ENCODE measurements at places on chromosomes 13 and 19. TPM values are rescaled to one million over a fixed set of nuclear protein-coding genes. Genes with fewer than 3 reads are reported as not detected.

The MRI1 gene
- 22.1 TPM for total RNA-seq

DNA sequence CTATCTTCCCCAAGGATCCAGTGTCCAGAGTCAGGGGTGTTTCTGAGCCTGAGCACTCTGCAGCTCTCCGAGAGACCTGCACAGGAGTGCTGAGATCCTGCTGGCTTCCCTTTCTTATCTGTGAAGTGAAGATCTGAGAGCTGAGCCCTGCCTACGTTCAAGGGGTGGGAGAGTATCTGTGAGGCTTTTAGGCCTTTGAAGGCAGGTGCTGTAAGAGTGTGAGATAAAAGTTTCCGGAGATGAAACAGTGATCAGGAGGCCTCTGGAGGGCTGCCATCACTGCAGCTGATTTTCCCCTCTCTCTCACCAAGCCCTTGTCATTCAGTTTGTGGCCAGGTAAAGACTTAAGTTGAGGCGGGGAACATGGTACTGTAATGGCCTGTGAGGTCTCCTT is 83.1 kb downstream of the AKAP11 start:
- no peak for DNase-seq

DNA sequence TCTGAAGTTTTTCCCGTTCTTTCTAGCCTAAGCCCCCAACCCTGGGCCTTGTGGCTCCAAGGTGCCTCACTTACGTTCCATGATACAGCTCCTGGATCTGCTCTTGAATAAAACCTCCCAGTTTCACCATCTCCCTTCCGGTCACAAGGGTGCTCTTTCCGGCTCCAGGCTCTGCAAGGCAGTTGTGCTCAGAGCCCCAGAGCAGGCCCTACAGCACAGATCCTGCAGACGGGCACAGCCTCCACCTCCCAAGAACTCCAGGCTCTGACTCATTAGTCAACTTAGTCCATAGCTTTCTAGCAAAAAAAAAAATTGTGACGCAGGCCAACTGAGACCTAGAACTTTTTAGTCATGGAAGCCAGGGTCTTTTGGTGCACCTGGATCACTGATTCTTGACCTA is 33.9 kb upstream of the SLC7A10 start:
- DNase-seq: no peak

GRCh38 chr13:46953941-46954340 is 57.1 kb upstream of the HTR2A start:
- no peak for DNase-seq

The RNF113B gene
- total RNA-seq: not detected

DNA sequence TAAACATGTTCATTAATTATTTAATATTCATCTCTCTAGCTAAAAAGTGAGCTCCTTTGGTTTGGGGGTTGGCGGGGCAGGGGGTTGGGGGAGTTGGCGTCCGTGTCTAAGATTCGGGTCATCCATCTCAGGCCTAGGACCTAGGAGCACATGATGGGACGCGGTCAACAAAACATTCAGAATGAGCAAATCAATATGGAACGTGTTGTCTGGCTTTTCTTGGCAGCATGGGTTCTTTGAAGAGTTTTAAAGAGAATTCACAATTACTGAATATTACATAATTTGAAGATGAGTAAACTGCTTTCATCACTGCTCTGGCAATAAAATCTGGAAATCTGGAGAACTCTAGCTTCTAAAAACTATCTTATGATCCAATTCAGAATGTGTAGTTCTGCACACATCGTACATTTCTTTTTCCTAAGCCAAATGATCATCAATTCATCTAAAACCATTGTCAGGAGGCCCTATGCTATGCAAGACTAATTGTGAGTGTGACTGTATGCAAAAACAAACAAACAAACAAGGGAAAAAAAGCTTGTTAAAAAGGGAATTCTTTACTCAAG is 5.4 kb upstream of the ARGLU1 start:
- DNase-seq: no peak

The CPB2 gene
- total RNA-seq: not detected

The ATP8A2 gene
- 34.0 TPM for total RNA-seq

DNA sequence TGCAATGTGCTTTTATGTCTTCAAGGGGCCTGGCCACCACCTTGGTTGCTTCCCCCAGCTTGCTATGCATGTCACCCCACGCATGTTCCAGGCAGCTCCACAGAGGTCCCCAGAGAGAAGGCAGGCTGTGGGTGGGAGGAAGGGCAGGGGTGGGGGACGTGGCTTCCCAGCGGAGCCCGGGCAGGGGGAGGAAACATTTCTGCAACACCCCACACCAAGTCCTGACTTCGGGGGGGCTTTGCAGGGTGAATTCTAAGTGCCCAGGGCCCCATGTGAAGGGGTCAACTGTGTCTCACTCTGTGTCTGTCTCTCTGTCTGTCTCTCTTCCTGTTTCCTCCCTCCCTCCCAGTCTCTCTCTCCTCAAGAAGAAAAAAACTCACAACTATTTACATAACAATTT is 39.6 kb downstream of the LTBP4 start:
- no peak for DNase-seq

DNA sequence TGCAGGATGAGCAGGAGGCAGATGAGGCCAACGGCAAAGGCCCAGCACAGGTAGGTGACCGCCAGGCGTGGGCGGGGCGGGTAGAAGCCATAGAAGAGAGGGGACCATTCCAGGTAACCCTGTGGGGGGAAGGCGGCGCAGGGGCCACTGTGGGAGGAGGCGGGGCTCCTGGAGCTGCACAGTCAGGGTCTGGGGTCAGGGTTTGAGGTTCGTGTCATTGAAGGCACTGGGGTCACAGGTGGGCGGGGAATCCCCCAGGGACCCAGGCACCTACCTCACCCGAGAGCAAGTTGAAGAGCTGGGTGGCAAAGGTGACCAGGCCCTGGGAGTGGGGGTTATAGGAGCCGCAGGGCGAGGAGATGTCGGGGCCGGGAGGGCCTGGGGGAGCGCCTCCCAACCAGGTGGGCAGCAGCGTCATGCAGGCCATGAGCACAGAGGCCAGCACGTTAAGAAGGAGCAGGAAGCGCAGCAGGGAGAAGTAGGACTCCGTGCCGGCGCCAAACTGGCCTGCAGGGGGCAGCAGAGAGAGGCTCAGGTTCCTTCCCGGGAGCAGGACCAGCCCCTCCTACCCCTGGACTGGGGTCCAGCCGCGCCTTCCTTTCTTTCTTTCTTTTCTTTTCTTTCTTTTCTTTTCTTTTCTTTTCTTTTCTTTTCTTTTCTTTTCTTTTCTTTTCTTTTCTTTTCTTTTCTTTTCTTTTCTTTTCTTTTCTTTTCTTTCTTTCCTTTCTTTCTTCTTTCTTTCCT is 4.6 kb downstream of the TMC4 start:
- DNase-seq: peak; percentile 90

GRCh38 chr13:113058129-113058987 is 47.2 kb upstream of the F7 start:
- no peak for DNase-seq

GRCh38 chr19:10835089-10835753 is 791 bp downstream of the TMED1 start:
- peak; percentile 20 for DNase-seq

DNA sequence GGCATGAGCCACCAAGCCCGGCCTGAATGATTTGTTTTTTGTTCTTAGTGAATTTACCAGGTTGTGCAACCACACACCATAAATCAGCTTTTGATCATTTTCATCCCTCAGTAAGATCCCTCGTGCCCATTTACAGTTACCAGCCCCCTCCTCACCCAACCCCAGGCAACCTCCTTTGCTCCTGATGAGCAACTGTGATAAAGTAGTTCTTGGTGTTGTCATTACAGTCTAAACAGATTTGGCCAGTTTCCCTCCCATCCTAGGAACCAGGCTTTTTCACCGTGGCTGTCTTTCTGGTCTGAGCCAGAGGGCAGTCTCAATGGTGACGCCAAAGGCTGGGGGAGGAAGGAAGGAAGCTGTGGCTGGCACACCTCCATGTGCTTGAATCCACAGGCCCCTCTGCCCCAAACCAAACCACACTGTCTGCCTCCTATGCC is 61.2 kb upstream of the WDFY2 start:
- DNase-seq: no peak

The DEDD2 gene
- total RNA-seq: 17.8 TPM

DNA sequence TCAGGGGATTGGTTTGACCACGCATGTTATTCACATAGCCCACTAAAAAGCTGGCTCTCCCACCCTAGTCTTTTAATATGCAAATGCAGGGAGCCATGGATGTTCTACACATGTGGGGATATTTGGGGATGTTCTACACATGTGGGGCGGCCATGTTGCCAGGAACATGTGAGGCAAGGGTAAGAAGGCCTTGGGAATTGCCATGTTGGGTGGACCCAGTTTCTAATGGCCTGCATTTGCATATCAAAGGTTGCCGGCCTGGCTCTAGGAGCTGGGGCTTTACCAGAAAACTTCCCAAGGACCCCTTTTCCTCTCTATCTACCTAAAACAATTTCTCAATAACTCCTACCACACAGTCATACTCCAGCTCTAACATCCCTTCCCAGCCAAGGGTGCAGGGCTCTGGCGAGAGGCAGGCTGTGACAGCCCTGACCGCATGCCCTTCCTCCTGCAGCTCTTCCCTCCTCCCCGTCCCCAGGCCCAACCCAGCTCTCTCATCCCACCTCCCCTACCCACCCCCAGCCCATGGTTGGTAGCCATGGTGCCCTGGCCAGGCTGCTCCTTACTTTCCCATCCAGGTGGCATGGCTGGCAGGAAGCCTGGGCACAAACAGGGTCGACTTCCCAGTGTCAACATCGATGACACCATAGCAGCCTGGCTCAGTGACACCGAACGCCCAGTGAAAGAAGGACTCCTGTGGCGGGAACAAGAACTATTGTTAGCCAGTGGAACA is 11.0 kb downstream of the PEPD start:
- DNase-seq: no peak

DNA sequence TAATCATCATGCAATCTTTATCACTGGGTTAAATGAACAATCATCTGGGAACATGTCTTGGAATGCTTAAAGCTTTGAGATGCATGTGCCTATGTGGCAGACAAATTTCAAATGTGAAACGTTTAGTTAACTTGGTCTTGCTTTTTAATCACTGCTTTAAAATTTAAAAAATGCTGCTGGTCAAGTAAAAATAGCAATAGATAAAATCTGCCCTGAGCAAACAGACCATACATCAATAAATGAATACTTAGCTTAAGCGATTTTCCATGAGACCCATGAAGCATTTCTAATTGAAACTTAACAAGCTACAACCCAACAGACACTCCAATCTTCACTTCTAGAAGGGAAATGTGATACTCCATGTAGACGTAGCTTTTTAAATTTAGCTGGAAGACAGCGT is 1.9 kb upstream of the KL start:
- no peak for DNase-seq

The SBK2 gene
- total RNA-seq: not detected

GRCh38 chr19:35211545-35212230 is 16.9 kb downstream of the FAM187B start:
- DNase-seq: no peak

GRCh38 chr13:92158346-92158745 is 759.9 kb downstream of the GPC5 start:
- no peak for DNase-seq

The SIGLEC8 gene
- total RNA-seq: 0.82 TPM

- no peak for DNase-seq
Observed at GRCh38 chr19:32828139-32828538, 41.4 kb downstream of the SLC7A9 start.

The FLT3 gene
- total RNA-seq: 5.4 TPM

The PALM gene
- total RNA-seq: 44.6 TPM

- no peak for DNase-seq
Observed at GRCh38 chr13:37290716-37291505, 185.4 kb upstream of the CSNK1A1L start.

DNA sequence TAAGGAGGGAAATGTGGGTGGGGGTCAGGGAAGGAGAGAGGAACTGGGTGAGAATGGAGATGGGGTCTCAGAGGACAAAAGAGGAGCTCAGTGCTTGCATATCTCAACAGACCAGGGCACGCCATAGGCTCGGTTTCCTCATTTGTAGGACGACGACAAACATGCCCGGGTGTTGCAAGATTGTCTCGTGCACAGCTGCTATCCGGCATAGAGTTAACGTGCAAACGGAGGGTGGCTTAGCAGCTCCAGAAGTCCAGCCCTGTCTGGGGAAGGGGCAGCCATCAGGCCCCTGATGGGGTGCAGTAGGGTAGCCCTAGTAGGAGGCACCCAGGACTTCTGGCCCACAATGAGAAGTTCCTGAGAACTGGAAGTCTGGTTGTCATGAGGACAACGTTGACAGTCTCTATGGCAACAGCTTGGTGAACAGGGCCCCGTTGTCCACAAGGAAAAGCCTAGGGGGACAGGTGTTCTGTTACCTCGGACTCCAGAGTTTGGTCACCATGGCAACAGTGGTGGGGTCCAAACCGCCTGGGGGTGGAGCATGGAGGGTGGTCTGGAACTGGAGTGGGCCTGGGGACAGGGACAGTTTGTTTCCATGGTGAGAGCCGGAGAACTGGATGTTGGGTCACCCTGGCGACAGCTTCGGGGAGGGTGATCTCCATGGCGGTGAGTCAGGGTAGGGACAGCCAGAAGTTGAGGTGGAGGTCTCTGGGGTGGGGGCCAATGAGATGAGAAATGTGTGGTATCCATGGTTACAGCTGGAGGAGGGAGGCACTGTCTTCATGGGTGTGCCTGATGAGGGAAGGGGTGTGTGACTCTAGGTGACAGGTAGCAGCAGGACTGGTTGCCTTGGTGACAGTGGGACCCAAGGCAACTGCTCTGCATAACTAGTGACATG is 16.8 kb downstream of the TM6SF2 start:
- no peak for DNase-seq

The COX6B2 gene
- total RNA-seq: 0.45 TPM

- DNase-seq: no peak
Observed at GRCh38 chr19:10514211-10515145, 2.8 kb downstream of the S1PR5 start.

The KCNC3 gene
- 6.3 TPM for total RNA-seq

DNA sequence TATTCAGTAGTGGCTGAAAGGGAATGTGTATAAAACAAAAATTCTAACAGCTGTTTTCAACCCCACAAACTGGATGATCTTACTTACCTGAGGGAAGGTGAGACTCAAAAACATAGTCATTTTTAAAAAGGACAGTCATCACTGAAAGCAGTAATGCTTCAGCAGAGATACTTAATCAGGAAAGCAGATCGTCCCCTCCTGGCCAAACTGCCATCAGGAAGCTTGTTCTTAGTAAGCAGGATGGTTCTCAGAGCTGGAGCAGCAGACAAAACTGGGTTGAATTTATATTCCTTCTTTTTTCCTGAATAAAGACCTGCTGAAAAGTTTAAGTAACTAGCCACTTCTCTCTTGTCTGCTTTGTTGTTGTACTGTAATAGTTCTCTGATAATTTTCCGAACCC is 1156.5 kb downstream of the OLFM4 start:
- DNase-seq: no peak

GRCh38 chr13:59437544-59438301 is 726.0 kb downstream of the DIAPH3 start:
- DNase-seq: no peak

- DNase-seq: no peak
Observed at GRCh38 chr13:46385946-46386345, 1.1 kb downstream of the RUBCNL start.

- no peak for DNase-seq
Observed at GRCh38 chr19:10712045-10712444, 5.8 kb upstream of the DNM2 start.

GRCh38 chr13:48078251-48078656 is 16.6 kb downstream of the MED4 start:
- DNase-seq: no peak
